ENCODE measurements at places on chromosomes 6 and 20.

- DNase-seq: no peak
These were observed 548.4 kb upstream of the JAG1 start for GRCh38 chr20:11222243-11222642.

DNA sequence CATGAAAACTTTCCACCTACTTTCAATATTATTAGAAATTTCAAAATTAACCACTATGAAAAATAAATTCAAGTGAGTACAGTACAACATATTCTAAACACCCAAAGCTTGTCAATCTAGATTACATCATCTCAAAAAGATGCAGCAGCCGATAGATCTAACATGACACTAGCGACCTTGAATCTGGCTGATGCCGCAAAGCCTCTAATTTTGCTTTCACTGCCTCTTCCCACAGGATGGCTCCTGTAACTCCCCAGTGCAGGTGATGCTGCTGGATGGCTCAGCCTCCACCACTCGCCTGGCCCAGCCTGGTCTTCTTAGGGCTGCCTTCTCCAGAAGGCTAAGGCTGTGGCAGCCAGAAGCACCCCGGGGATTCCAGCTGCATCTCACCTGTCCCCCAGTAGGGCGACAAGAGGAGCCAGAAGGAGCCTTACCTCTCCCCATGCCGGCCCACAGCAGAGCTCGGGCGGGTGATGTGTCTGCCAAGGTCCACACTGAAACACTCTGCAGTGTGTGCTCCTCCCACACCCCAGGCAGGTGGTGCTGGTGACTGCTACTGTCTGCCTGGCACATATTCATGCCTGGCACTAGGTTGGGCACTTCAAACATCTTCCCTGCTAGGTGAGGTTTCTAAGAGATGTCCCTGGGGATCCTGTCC is 82.1 kb downstream of the SLC23A2 start:
- DNase-seq: no peak

DNA sequence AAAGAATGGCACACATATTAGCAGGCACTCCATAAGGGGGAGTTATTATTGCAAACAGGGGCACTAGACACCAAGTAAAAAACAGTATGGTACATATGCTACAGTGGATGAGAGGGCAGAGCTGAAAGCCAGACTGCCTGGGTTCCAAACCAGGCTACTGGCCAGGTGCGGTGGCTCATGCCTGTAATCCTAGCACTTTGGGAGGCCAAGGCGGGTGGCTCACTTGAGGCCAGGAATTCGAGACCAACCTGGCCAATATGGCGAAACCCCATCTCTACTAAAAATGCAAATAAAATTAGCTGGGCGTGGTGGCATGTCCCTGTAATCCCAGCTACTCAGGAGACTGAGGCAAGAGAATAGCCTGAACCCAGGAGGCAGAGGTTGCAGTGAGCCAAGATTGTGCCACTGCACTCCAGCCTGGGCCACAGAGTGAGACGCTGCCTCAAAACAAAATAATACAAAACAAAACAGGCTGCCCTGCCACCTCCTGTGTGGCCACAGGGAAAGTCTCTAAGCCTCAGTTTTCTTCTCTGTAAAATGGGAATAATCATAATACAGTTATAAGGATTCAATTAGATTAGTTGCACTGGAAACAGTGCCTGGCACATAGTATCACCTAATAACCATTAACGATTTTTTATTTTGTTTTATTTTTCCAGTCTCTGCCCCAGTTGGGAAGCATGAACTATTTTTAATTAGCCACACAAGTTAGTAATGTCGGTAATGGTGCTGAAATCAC is 7.5 kb upstream of the TTPAL start:
- no peak for DNase-seq

DNA sequence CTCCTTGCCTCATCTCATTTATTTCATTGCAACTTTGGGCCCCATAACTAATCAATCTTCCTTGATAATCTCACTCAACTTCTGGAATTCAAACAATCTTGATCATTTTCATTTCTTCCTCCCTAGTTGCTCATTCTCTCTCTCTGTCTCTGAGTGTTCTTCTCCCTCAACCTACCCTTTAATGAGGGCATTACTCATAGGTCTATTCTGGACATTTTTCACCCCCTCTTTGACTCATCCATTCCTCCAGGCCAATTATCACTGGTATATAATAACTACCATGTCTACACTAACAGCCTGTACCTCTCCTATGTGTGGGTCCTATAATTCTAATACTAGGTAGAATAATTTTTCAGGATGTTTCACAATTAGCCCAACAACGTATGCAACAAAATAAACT is 78.8 kb downstream of the COL21A1 start:
- DNase-seq: no peak

DNA sequence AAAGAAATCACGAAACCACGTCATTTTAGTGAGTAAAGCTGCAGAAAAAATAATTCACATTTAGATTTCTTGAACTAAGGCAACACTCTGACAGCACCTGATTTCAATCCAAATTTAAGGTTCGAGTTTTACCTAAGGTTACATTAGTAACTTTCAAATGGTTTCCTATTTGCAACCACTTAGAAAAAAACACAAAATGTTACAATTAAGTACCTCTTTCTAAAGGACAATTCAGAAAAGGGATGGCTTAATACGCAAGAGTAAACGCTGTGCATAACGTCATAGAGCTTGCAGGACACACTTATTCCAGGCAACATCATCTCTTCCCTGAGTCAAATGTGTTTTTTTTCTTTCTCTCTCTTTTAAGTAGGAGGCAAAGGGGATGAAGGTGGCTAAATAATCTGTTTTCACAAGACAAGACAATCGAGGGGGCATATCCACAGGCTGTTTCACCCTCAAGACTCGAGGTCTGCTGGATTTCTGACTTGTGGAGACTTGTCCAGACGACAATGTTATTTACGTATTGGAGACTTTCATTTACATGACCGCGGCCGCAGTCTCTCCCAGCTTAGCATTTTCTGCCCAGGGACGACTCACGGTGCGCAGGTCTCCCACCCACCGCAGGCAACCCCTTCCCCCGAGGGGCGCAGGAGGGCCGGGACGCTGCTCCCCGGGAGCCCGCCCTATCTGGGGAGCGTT is 86.0 kb downstream of the SESN1 start:
- no peak for DNase-seq

GRCh38 chr6:147434076-147434475 is 74.4 kb upstream of the SAMD5 start:
- DNase-seq: no peak

GRCh38 chr6:135002229-135002844 is 52.3 kb downstream of the HBS1L start:
- DNase-seq: no peak

DNA sequence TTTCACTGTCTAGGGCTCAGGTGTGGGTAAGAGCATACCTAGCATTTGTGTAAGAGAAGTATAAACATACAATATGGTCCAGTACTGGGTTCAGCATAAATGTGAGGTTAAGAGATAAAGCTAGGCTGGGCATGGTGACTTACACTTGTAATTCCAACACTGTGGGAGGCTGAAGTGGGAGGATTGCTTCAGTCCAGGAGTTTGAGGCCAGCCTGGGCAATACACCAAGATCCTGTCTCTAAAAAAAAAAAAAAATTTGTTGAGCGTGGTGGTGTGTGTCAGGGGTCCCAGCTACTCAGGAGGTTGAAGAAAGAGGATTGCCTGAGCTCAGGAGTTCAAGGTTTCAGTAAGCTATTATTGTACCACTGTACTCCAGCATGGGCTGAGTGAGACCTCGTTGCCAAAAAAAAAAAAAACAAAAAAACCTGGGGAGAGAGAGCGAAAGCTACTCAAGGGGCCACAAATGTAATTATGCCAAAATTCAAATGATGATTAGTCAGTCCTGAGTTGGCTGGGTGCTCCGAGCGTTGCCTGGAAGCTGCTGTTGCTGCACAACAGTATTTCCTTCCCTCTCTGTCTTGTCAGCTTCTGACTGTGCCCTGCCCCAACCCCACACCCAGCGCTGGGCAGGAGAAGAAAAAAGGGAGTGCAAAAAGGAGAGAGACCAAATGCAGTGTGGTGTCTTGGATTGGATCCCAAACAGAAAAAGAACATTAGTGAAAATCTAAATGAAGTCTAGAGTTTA is 24.0 kb downstream of the CMTR1 start:
- no peak for DNase-seq

DNA sequence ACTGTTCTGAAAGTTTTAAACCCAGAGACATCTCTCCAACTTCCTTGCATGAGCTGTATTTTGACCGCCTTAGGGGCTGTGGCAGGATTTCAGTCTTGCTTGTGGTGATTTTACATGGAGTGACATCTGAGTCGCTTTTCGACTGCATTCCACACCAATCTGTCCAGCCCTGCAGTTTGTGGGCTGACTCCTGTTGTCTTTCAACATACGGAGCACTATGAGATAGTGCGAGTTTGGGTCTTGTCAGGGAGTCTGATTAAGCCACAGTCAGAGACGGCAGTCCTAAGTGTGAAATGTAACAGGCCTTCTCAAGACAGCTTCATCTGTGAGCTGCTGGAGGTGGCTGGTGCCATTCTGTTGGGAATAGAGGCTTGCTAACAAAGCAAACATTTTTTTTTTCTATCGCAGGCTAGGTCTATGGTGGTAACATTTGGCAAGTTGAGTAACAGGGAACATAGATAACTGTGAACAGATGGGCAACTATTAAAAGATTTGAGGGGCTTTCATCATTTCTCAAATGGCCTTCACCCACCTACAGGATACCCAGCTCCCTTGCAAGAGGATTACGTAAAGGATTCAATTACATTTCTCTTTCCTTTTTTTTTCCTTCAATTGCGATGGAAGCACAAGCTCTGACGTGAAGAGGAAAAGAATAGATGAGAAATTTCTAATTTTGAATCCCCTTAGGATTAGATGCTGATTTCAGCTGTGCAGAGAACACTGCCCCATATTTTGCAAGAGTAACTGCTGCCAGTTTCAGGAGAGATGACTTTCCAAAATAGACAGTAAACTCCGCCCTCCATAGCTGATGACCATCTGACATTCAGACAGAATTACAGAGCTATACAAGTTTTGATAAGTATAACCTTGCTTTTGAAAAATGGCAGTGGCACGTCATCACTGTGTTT is 25.1 kb downstream of the CAP2 start:
- no peak for DNase-seq

GRCh38 chr6:156344491-156344890 is 432.7 kb upstream of the ARID1B start:
- no peak for DNase-seq

- DNase-seq: no peak
These were observed 32.7 kb downstream of the TLDC2 start for GRCh38 chr20:36908603-36909002.

GRCh38 chr6:12483712-12484111 is 193.6 kb downstream of the EDN1 start:
- no peak for DNase-seq

DNA sequence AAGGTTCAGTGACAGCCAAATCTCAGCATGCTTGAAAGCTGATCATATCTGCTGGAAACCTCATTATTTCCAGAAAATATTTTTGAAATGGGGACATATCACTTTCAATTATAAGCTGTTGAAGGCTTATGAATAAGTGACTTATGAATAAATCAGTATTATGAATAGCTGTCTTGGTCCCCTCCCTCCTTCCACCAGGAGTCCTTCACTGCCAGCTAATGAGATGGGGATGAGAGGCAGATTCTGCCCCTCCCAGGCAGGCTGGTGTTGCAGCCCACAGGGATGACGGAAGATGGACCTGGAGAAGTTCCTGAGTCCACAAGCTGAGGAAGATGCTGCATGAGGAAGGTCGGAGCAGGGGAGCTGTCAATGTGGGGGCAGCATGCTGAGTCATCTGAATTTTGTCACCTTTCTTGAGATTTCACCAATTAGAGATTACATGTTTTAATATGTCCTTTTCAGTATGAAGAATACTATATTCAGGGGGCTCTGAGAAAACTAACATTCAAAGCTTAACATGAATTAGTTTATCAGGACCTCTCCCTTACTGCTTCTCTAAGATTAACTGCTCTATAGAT is 112.2 kb downstream of the DTNBP1 start:
- no peak for DNase-seq

GRCh38 chr6:13384966-13385365 is 56.6 kb upstream of the TBC1D7 start:
- no peak for DNase-seq

GRCh38 chr6:120604510-120604909 is 729.8 kb downstream of the TBC1D32 start:
- DNase-seq: no peak

- no peak for DNase-seq
These were observed 279.6 kb downstream of the NRN1 start for GRCh38 chr6:5726976-5727718.

- DNase-seq: peak; percentile 46
These were observed 71.2 kb downstream of the RAMACL start for GRCh38 chr6:166515072-166515810.

DNA sequence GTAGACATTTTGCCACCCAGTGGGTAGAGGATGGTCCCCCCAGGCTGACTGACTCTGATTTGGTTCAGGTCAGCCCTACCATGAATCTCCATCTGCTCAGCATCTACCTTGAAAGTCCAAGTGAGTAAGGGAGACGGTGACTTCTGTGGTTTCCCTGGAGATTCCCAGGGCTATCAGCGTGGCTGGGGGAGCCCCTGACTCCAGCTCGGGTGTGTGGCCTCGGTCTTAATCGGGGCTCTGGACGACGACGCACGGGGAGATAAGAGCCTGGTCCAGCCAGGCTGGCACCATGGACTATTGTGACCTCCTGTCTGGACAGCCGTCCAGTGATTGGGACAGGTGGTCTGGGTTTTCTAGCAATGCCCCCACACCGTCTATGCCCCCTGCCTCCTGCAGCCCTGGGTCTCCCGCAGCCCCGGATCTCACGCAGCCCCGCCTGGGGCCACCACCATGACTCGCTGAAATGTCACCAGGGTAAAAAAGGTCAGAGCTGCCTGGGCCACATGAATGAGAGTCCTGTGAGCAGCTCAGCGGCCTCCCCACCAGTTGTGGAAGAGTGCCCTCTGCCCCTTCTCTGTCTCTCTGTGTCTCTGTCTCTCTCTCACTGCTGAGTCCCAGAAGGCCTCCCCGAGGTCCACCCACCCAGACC is 47.1 kb upstream of the GATA5 start:
- DNase-seq: peak; percentile 32

GRCh38 chr6:3013486-3013885 is 13.8 kb downstream of the NQO2 start:
- DNase-seq: no peak

GRCh38 chr6:160861824-160862223 is 129.7 kb upstream of the MAP3K4 start:
- no peak for DNase-seq

GRCh38 chr6:21639316-21639715 is 45.8 kb downstream of the SOX4 start:
- no peak for DNase-seq

- no peak for DNase-seq
These were observed 23.2 kb downstream of the TXNDC5 start for GRCh38 chr6:7887278-7887991.

- no peak for DNase-seq
These were observed 959.7 kb downstream of the KIF16B start for GRCh38 chr20:15613530-15613929.

DNA sequence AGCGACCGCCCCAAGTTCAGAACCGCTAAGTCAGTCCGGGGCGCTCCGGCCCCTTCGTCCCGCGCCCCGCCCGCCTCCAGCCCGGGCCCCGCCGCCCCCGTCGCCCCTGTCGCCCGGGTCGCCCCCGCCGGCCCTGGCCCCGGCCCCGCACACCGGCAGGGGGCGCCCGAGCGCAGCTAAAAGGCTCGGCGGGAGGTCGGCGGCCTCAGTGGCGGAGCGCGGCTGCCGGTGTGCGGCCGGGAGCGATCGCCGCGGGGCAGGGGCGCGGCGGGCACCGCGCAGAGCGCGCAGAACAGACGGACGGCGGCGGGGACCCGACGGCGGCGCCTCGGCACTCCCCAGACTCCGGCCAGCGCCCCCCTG is at the start of gene FNDC1:
Gene FNDC1, plus strand, starts transcription at position 208 of the 363 bp plus-strand sequence. CDS start 197 bp downstream, outside the sequence.
- DNase-seq: peak; percentile 34
